ENCODE measurements at places on chromosomes 16 and 17.

GRCh38 chr16:86775511-86775921, 197.2 kb downstream of the FOXL1 start:
- no peak for DNase-seq

GRCh38 chr16:22008215-22009059, 526 bp downstream of the MOSMO start:
- DNase-seq, result no peak

- no peak for DNase-seq
These were observed 15.9 kb downstream of the POLR3E start for GRCh38 chr16:22312897-22313781.

DNA sequence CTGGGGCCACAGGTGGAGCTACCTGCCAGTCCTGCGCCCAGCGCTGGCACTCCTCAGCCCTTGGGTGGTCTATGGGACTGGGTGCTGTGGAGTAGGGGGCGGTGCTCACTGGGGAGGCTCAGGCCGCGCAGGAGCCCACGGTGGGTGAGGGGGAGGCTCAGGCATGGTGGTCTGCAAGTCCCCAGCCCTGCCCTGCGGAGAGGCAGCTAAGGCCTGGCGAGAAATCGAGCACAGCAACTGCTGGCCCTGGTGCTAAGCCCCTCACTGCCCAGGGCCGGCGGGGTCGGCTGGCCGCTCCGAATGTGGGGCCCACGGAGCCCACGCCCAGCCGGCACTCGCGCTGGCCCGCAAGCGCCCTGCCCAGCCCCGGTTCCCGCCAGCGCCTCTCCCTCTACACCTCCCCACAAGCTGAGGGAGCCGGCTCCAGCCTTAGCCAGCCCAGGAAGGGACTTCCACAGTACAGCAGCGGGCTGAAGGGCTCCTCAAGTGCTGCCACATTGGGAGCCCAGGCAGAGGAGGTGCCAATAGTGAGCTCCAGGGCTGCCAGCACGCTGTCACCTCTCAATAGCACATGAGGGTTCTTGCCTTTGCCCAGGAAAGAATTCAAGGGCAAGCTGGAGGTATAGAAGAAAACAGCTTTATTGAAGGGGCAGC, 11.0 kb upstream of the EEF2KMT start:
- no peak for DNase-seq

DNA sequence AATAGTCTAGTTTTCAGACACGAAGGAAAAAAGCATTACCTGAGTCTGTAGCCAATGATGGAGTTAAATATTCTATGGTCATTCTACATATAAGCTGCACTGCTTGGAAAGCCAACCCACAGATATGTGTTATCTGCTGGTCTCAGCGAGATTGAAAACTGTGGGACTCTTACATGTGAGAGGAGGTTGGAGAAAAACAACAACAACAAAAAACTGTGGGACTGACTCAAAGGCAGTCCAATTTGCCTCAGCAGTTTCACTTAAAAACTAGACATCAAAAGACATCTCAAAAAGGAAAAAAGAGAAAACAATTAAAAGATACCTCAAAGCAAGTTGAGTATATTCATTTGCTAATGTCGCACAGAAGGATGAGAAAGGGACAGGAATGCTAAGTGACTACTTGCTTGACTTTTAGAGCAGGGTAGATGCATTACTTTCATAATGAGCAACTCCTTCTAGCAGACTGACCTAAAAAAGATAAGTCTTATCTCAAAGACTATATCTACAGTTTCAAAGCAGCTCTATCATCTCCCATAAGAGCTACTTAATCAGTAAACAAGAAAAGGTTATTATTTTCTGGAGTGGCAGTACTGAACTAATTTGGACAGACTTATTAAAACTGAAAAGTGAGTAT, 35.5 kb upstream of the ITGA2B start:
- DNase-seq, result no peak

DNA sequence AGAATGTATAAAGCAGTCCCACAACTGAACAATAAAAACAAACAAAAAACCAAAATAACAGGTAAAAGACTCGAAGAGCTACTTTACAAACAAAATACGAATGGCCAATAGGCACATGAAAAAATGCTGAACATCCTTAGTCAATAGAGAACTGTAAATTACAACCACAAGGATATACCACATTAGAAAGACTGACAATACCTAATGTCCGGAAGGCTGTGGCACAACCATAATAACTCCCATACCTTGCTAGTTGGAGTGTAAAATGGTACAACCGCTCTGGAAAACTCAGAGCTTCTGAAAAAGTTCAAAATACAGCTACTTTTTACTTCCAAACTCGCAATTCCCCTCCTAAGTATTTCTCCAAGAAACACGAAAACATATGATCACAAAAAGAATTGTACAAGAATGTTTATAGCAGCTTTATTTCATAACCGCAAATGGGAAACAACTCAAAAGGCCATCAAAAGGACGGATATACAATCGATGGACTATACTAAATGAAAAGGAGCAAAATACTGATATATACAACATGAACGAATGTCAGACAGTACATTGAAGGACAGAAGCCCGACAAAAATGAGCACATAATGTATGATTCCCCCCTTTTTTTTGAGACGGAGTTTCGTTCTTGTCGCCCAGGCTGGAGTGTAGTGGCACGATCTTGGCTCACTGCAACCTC, 2.3 kb downstream of the TP53 start:
- no peak for DNase-seq

DNA sequence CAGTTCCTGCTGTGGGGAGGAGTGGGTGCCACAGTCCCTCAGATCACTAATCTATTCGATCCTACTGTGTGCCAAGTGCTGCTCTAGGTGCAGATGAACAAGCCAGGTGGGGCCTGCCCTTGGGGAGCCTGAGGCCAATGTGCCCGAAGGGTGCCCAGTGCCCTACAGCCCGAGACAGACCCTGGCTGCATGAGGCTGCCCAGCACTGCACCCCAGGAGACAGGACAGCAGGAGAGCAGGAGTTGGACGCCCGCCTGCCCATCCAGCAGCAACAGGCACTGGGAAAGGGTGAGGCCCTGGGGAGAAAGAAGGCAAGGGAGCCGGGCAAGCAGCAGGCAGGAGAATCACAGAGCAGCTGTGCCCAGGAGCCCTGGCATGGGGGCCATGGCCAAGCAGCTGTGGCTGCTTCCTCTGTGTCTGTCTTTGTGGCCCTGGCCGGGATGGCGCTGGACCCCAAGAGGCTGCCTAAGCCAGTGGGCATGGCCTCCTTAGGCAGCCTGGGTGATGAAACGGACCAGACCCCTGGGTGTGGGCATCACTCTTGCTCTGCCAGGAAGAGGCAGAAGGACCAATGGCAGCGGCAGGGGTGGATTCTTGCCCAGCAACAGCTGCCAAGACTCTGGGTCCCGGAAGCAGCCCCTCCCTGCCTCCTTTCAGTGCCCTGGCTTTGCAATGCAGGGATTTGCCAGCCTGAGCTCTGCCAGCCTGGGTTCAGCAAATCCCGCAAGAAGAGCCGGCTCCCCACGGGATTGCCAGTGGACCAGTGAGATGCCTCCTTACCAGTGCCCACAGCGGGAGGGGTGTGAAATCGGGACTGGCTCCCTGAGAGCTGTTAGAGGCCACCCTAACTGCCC, 179.6 kb upstream of the TNRC6C start:
- no peak for DNase-seq

DNA sequence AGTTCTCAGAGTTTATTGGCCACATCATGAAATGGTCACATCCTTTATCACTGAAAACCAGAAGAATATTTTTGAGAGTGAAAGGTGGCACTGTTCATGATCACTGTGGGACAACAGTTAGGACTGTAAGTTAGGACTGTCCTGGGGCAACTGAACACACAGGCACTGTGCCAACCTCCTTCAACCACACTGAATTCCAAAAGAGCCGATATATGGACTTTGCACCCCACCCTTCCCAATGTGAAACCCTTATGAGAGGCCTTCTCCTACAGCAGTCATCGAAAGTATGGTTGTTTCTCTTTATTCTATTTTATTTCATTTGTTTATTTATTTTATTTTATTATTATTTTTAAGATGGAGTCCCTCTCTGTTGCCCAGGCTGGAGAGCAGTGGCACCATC, 353.5 kb downstream of the TOX3 start:
- no peak for DNase-seq

GRCh38 chr16:81539009-81539758, 94.6 kb downstream of the CMIP start:
- DNase-seq, result no peak

GRCh38 chr17:81927152-81927652, 333 bp downstream of the MAFG start:
- no peak for DNase-seq

DNA sequence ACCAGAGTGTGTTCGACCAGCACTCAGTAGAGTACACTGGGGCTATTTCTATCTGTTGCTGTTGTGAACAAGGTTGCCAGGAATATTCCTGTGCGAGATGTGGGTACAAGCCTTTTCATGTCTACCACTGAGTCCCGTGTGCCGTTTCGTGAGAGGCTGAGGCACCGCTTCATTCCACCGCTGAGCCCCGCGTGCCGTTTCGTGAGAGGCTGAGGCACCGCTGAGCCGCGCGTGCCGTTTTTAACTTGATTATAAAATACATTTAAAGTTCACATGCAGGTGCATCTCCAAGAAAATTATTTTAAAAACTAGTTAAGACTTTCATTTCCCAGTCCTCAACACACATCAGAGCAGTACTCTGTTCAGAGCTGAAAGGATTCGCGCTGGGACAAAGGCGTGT, 78.7 kb upstream of the ZNF750 start:
- no peak for DNase-seq

DNA sequence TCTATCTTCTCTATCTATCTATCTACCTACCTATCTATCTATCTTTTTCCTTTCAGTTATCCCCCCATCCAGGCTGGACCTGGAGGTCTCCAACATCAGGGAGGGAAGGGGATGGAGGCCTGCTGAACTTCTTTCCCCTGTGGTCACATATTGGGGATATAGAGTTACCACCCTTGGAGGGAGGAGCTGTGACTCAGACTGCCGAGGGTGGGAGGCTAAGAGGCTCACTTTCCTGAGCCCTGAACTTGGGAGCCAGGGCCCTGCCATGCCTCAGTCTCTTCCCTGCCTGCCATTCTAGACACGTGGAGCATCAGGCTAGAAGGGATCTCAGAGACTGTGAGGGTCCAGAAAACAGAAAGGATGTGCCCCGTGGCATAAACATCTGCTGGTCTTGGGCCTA, 8.4 kb downstream of the LRRC3C start:
- DNase-seq, result no peak

DNA sequence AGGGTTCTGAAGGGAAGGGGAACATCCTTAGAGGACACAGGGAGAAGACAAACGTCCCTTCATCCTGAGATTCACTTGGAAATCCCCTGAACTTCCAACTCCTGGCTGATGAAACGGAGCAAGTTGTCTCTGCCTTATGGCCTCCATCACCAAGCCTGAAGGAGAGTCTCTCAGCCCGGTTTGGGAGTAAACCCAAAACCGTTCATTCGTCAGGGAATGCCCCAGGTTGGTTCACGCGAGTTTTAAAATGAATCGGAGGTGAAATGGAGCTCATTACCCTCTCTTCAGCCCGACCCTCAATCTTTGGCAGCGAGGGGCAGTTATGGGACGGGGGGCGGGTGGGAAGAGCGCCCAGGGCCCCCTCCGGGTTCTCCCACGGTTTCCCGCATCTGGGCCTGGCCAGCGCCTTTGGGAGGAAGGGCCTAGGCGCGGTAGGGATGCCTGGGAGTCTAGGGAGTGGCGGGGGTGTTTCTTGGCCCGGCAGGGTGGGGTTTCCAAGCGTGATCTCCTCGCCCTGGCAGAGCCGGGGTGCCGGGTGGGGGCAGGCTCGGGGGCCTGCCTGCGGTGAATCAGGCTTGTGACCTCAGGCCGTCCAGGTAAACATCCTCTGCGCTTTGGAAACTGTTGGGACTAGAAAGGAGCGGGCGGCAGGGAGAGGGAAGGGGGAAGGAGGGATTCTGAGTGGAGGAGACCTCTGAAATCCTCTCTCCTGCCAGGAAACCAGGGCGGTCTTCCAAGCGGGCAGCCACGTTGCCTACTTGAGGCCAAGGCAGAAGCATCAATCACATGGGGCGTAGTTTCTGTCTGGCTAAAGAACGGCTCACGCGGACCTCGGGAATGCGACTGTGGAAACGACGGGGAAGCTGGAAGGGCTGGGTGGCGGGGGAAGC, 24.1 kb upstream of the HOXB13 start:
- no peak for DNase-seq

DNA sequence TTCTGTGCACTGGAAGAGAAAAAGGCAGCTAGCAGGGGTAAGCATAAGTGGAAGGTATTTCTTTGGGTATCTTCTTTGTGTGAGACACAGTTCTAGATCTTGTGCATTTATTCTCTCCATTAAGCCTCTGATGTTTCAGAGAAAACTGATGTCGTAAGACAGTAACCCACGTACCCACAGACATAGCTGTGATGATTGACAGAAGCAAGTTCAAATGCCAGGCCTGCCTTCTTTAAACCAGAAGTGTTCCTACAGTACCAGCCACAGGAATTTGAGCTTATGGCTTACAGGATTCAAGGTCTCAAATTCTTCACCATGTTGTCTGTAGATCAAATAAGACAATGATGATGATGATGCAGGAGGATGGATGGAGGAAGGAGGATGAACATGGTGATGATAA, 161.4 kb upstream of the KCNJ16 start:
- DNase-seq, result no peak

DNA sequence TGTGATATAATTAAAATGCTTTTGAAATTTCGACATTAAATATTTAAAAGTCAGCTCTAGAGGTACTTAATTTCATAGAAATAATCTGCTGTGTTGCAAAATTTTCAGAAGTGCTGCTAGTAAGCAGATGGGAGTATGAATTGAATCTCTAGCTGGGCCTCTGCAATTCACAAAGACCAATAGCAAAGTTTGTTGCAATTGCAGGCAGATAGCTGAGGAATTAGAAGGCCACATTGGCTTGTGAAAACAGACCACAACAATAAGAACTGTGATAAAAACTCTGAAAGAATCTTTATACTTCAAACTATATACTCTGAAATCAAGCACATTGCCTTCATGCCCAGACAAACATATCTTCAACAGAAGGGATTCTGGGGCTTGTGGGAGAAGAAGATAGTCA, 636.3 kb upstream of the SOX9 start:
- no peak for DNase-seq

DNA sequence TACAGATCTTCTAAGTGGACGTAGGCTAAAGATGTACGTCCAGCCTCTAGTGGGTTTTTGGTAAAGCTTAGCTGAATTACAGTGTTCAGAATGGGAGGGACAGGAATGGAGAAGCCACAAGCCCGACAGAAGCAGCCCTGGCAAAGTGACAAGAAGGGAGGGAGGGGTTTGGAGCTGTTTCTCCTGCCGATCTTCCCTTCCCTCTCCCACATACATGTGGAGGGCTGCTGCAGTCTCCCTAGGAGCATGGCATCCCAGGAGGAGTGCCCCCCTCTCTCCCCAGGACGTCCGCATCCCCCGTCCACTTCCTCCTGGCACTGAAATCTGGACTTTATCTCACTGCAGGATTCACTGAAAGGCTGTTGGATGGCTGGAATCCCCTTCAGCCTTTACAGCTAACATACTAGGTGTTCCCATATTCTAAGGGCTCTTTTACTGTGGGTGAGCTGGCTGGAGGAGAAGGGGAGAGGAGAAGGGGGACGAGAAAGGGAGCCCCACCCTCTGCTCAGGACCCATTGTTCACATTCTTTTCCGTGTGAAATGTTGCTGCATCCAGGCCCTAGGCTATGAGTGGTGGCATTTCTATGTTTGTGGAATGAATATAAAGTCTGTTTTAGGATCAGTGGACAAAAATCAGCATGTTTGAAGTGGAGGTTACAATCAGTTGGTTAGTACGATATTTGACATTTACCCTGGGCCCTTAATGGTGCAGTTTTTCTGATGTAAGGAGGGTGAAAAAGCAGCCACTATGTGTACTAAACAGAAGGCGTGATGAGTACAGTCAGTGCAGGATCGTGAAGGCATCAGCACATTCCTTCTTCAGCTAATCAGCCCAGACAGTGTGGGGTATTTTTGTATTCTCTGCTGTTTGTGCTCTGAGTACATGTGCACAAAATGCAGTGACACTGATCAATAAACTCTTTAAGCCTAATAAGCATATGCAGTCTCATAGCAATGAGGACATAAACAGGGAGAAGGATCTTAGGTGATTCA, 94.6 kb downstream of the SPECC1 start:
- no peak for DNase-seq
